Breast epithelium (tissue), 4 donors: ENCODE measurements at places on chromosomes 13 and 19. TPM values are rescaled to one million over a fixed set of nuclear protein-coding genes. Genes with fewer than 3 reads are reported as not detected.

The ZNF8 gene
- total RNA-seq = 4.2 TPM

The KLC3 gene
- total RNA-seq = 13.5 TPM

- no peaks in the 10 kb centered on the region for H3K27me3 ChIP-seq
- no peak overlapping the region for H3K27ac ChIP-seq
- H3K4me1 ChIP-seq = no peaks in the 10 kb centered on the region
- no peak for DNase-seq
- H3K36me3 ChIP-seq = no peaks in the 10 kb centered on the region
- H3K4me3 ChIP-seq = no peak overlapping the region
Observed at GRCh38 chr13:49953560-49953959, 17.4 kb upstream of the SPRYD7 start.

DNA sequence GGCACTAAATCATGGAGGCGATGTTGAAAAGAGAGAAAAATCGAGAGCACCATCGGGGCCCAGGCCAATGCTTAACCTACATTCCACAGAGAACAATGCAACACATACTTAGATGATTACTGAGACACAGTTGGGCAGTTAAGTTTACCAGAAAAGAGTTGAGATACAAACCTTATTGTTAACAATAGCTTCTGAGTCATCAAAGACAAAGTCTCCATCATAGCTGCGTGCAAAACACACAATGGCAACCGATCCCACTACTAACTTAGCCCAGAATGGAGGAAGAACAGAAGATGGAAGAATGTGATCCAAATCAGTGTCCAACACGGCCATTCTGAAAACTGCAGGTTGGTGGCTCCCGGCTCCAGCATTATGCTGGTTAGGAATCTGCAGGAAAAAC, 6.2 kb downstream of the TMTC4 start:
- H3K4me3 ChIP-seq = no peak overlapping the region
- H3K27me3 ChIP-seq = no peaks in the 10 kb centered on the region
- H3K4me1 ChIP-seq = peaks cover 3% of the 10 kb centered on the region
- no peak overlapping the region for H3K27ac ChIP-seq
- H3K36me3 ChIP-seq = no peaks in the 10 kb centered on the region

GRCh38 chr13:32594157-32594738, 8.0 kb downstream of the PDS5B start:
- no peak for DNase-seq
- no peak overlapping the region for H3K4me3 ChIP-seq

The BRCA2 gene
- total RNA-seq = 0.98 TPM

- H3K4me3 ChIP-seq = no peak within 1 kb of the TSS
- no peak within 1 kb of the TSS for H3K27ac ChIP-seq
- peak; percentile 47 for DNase-seq
- H3K4me1 ChIP-seq = no peaks in the 10 kb centered on the region
Observed at GRCh38 chr13:113666951-113667701, at the start of gene GRK1. Gene GRK1 (plus strand): TSS chr13:113667219. CDS start chr13:113667387, 168 bp downstream.

DNA sequence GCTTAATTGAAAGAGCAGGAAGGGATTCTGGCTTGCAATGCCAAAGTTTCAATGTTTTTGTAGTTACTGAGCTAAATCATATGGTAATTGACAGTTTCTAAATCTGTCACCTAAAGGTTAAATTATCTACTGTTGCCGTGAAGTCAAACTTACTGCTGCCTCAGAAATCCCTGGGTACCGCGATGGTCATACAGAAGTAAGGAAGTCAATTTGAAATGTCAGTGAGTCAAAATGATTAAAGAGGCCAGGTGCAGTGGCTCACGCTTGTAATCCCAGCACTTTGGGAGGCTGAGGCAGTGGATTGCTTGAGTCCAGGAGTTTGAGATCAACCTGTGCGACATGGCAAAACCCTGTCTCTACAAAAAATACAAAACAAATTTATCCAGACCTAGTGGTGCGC, 48.8 kb upstream of the TPM4 start:
- no peaks in the 10 kb centered on the region for H3K4me1 ChIP-seq
- H3K36me3 ChIP-seq = no peaks in the 10 kb centered on the region
- no peak overlapping the region for H3K4me3 ChIP-seq

DNA sequence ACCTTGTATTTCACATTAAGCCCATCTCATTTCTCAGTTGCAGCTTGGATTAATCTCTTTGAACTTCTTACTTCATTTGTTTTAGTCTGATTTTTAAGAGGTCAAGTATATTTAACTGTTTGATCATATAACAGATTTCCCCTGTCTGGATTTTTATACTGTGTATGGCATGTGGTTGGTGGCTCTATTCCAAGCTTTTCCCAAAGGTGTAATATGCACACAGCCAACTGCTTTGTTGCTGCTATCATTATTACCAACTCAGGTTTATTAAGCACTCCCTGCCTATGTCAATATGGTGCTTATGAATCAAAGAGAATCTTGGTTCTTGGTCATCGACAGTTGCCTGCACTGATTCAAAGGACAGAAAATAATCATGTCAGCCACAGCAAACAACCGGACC, 92.6 kb downstream of the RAP2A start:
- no peak overlapping the region for H3K4me3 ChIP-seq
- H3K4me1 ChIP-seq = no peaks in the 10 kb centered on the region
- H3K36me3 ChIP-seq = no peaks in the 10 kb centered on the region

DNA sequence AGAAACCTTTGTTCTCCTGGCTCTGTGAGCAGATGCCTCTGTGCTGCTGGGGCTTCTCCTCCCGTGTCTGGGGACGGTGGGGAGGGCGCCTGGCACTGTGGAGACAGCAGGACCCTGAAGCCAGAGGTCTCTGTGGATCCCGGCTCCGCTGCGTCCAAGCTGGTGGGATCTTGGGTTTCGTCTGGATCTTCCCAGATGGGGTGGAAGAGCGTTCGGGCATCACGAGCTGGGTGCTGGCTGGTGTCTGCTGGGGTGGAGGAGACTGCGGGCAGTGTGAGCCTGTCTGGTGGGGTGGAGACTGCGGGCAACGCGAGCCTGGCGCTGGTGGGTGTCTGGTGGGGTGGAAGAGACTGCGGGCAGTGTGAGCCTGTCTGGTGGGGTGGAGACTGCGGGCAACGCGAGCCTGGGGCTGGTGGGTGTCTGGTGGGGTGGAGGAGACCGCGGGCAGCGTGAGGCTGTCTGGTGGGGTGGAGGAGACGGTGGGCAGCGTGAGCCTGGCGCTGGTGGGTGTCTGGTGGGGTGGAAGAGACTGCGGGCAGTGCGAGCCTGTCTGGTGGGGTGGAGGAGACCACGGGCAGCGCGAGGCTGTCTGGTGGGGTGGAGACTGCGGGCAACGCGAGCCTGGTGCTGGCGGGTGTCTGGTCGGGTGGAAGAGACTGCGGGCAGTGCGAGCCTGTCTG, 5.6 kb downstream of the TEX29 start:
- H3K36me3 ChIP-seq = no peaks in the 10 kb centered on the region
- no peak for DNase-seq
- H3K4me1 ChIP-seq = no peaks in the 10 kb centered on the region
- no peaks in the 10 kb centered on the region for H3K27me3 ChIP-seq

The TNFAIP8L1 gene
- total RNA-seq = 3.6 TPM

- no peak for DNase-seq
- H3K27me3 ChIP-seq = no peaks in the 10 kb centered on the region
- no peak overlapping the region for H3K27ac ChIP-seq
- H3K36me3 ChIP-seq = no peaks in the 10 kb centered on the region
Observed at GRCh38 chr13:39818953-39819352, 163.5 kb downstream of the COG6 start.

DNA sequence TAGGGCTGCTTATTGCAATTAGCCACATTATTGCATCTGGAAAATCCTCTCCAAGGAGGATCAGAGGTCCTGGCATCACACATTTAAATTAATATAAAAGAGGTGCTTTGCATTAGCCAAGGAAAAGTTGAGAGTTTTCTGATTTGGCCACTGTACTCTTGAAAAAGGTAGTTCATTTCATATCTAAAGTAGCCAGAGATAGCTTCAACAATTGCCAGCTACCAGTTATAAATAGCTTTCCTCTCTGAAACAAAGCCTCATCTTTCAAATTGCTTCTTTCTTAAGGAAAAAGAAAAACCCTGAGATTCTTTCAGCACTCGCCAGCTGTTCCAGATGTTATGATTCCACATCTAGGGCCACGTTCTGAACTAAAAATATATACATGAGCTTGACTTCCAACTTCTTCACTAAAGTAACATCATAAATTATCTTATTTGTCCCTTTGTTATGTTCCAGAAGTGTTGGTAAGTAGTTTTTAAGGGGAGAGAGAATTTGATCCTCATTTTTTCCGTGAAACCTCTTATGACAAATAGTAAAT, 69.6 kb downstream of the ERCC5 start:
- H3K36me3 ChIP-seq = no peaks in the 10 kb centered on the region
- H3K4me3 ChIP-seq = no peak overlapping the region
- no peaks in the 10 kb centered on the region for H3K4me1 ChIP-seq
- DNase-seq = no peak
- H3K27me3 ChIP-seq = no peaks in the 10 kb centered on the region

DNA sequence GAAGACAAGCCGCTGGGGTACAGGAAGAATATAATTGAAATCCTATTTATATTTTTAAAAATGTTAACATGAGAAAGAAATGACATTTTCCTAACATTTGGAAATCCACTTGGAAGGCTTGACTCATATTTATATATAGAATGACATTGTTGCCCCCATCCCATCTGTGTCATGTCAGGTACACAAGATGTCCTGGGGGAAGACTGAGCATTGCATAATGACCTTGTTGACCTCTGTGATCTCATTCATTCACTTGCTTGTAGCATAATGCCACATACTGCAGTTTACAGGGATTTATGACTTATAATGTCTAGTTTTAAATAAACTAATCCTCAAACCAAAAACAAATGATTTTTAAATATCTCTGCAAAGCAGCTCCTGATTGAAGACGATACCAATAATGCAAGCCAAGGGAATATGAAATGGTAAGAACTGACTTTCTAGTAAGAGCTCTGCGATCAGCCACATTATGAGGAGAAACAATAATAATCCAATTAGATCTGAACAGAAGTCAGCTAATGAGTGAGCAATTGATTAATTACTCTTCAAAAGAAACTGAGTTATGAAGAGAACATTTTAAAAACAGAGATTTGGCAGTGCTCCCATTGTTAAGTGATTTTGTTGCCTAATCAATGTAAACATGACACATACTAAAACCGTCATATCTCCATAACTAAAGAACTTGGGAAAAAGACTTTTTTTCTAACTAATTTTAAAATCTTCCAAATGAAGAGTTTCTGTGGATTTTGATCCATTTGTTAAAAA, 21.2 kb upstream of the VWA8 start:
- no peaks in the 10 kb centered on the region for H3K4me1 ChIP-seq
- no peaks in the 10 kb centered on the region for H3K36me3 ChIP-seq
- H3K27me3 ChIP-seq = no peaks in the 10 kb centered on the region
- no peak for DNase-seq

The FAM124A gene
- 6.1 TPM for total RNA-seq

The PTPRS gene
- 111 TPM for total RNA-seq

DNA sequence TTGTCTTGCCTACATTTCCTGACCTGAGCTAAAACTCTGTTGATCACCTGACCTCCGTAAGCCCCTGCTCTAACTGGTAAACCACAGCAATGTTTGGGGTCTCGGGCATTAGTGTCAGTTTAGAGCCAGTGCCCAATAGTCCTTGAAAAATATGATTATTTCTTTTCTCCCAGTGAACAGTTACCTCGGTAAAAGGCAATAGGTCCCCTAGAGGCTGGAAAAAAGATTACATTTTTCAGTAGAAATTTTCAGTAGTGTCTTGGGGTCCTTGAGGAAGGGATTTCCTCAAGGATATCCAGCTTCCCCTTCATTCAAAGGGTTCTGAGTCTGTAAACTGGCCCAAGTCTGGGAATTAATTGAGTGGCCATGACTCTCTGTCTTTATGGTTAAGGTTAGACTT, 177.5 kb downstream of the SLC7A1 start:
- H3K4me3 ChIP-seq = no peak overlapping the region
- H3K36me3 ChIP-seq = no peaks in the 10 kb centered on the region
- H3K27ac ChIP-seq = no peak overlapping the region
- no peaks in the 10 kb centered on the region for H3K27me3 ChIP-seq

The MTUS2 gene
- under 0.01 TPM for total RNA-seq

DNA sequence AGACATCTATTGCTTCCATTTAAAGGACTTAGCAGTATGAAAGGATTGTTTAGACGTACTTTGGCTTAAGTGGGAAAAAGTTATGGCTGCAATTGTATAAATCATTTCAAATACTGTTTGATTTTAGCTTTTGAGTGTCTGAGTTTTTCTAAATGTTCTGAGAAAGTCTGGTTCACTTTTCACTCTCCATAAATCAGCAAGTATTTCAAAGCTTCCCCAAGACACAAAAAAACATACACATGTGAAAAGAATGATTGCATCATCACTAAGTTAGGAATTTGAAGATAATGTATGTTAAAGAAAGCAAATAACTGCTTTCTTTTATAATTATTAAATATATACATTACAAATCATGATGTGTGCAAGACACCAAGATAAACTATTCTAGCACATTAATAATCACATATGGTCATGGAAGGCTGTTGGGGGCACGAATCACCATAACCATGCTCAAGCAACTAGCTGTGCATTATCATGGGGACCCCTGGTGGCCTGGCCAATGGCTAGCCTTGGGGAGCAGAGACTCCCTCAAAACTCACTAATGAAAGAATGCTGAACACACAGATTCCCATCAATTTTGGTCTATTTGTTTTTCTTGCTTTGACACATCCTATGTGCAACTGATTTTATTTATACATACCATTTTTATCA, 111.1 kb downstream of the MIPEP start:
- H3K27ac ChIP-seq = no peak overlapping the region
- no peaks in the 10 kb centered on the region for H3K27me3 ChIP-seq
- H3K36me3 ChIP-seq = no peaks in the 10 kb centered on the region
- H3K4me3 ChIP-seq = no peak overlapping the region

DNA sequence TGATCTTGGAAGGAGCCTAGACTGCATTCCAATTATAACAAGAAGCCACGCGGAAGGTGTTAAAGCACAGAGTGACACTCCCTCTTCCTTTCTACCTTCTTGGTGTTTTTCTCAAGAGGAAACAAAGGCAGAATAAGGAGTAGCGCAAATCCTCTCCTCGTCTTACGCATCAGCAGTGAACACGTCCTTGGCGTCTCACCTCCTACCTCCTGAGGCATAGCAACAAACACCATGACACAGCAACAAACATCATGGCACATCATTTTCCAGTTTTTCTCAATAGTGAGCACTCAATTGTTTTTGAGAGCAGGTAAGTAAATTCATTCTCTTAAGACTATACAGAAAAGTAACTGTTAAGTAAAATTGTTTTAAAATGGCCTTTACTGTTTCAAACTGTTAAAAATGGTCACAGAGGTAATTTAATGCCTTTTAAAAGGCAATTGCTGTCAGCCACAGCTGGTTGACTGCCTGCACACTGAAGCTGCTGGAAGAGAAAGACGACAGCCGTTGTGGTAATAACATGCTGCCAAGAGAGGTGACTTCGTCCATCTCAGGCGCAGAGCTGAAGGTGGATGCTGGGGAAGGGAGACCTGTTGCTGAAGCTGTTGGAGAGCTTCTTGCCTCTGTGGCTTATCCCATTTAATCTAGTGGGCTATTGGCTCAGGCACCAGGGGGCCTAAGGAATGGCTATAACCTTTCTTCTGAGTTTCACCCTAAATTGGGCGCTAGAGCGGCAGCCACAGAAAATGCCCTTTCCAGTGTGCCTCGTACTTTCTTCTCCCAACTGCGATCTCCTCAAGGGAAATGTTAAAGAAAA, 703.7 kb downstream of the UQCRFS1 start:
- no peak overlapping the region for H3K4me3 ChIP-seq
- H3K27me3 ChIP-seq = no peaks in the 10 kb centered on the region
- no peaks in the 10 kb centered on the region for H3K4me1 ChIP-seq
- H3K27ac ChIP-seq = no peak overlapping the region
- no peaks in the 10 kb centered on the region for H3K36me3 ChIP-seq

The KLK3 gene
- 45.2 TPM for total RNA-seq
